ENCODE measurements at places on chromosomes 7 and 10.
A peak's percentile ranks its signal among the peaks of the same experiment; 100 is the strongest.

DNA sequence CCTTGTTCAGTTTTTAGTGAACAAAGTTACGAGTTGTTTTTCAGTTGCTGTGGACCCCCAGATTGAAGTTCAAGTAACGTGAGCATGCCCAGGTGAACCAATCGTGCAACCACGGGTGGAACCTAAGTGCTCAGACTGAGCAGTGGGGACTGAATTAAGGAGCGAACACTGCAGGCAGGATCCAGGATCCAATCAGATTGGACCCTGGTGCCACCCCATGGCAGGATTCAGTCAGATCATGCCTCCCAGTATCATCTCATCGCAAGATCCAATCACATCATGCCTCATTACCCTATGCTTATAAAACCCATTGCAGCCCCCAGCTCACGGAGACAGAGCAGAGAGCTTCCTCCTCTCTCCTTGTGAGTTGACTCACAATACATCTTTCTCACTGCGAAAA lies 80.9 kb downstream of the PFKFB3 start:
- DNase-seq = no peak

- DNase-seq = no peak
Measured at GRCh38 chr7:126698446-126698845, 554.3 kb downstream of the GRM8 start.

- no peak for DNase-seq
Measured at GRCh38 chr10:83542774-83543411, 596.4 kb upstream of the GHITM start.

GRCh38 chr10:122549636-122550035 lies 10.9 kb upstream of the DMBT1 start:
- DNase-seq = no peak

GRCh38 chr10:43680035-43680434 lies 31.4 kb upstream of the ZNF32 start:
- no peak for DNase-seq

- DNase-seq = no peak
Measured at GRCh38 chr7:51789489-51789888, 472.9 kb upstream of the COBL start.

DNA sequence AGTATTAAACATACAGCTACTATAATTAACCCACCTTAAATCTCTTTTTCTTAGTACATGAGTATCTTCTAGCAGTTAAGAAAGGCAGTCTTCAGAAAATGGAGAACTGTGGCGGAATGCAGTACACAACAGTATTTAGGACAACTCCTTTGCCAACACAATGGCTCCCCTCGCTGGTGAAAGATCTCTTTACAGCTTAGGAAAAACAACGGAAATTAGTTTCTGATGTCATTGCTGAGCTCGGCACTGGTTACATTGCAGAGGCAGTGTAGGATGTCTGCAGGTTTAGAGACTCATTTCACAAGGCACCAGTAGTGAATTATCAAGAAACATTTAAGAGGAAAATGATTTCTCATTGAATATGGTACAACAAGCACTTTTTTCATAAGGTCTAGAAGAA lies 43.4 kb downstream of the GLRX3 start:
- no peak for DNase-seq

DNA sequence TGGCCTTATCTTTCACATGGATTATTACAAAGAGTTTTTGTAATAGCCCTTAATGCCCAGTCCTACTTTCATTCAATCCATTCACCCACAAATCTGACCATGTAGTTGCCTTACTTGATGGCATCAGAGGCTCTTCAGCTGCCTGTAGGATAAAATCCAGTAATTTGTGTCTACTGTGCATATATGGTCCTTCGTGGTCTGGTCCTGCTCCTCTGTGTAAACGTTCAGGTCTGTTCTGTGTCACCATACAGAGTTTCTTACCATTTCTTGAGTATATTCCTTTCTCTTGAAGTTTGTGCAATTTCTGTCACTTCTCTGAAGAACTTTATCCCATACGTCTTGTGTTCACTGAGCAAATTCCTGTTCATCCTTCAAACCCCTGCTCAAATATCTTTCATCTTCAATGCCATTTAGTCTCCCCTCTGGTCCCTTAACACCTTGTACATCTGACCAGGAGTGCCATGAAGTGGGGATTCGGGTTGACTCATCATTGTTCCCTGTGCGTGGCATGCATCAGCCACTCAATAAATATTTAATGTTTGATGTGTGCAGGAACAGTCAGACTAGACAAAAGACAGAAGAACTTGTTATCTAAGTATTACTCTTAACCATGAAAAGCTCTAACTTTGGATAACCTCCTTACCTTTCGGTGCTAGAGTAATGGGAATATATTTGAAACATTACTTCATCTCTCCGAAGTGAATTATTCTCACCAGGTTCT lies 98.6 kb upstream of the RPA3 start:
- no peak for DNase-seq

DNA sequence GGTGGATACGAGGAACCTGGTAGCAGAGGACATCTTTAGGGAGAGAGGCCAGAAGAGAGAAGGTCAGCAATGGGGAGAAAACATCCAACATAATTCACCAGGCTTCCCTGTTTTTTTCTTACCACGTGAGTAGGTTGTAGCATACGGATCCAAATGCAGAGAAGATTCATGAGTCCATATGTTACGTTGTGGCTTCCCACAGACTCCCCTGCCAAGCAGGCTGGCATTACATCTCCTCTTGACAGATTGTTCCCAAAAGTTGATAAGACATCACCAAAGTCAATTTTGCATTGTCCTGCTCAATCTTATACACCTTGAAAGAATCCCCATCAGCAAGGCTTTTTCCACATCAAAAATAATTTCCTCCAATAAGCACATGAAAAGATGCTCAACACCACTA lies 39.7 kb downstream of the DRGX start:
- DNase-seq = no peak

GRCh38 chr7:117132321-117133120 lies 179.2 kb downstream of the ST7 start:
- DNase-seq = no peak

DNA sequence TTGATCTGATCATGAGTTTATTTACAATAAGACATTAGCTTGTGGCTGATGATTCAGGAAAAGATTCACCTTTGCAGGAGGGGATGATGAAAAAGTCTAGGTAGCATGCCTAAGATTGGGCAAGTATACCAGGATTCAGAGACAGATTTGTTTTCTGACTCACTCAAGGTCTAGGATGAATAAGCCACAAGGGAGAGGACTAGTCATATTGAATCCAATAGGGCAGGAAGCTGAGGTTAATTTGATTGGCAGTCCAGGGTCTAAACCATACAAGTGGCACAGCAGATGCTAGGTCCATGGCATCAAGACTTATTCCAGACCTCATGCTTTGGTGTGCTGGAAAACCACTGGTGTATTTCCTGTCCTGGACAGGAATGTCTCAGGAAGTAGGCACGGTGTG lies 1133.4 kb downstream of the XPNPEP1 start:
- DNase-seq = no peak

DNA sequence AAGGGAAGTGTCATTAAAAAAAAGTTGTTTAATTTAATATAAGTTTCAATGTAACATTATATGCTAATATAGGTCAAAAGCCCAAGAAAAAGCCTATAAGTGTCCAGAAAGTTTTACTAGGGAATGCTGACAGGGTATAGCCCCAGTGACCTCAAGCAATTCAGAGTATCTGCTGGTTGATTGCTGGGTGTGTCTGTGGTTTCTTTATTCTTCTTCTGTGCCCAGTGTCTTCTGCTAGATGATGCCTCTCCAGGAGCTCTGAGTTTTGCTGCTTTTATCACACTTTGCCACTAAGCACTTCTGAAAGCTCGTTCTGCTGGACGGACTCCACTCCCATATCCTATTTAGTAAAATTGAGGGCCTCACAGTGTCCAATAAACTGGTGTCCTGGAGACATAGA lies 212.2 kb upstream of the NRG3 start:
- DNase-seq = no peak

- no peak for DNase-seq
Measured at GRCh38 chr7:92115821-92116220, 18.5 kb downstream of the CYP51A1 start.

- peak; percentile 60 for DNase-seq
Measured at GRCh38 chr10:103145860-103146466, 47.1 kb downstream of the NT5C2 start.

DNA sequence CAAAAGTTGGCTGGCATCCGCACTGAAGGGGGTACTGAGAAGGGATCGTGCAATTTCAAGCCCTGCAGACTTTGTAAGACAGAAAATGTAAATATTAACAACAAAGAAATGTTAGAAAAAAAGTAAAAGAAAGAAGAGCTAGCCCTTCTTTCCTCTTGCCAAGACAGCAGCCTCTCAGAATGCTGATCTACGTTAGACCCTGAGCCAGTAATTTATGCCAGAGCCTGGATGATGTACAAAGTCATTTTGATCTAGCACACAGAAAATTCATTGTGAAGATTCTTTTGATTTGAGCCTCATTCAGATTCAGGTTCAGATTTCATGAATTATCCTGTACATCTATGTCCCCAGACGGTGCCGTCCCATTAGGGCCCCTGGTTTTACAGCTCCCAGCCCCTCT lies 105.2 kb downstream of the PRKCQ start:
- no peak for DNase-seq

DNA sequence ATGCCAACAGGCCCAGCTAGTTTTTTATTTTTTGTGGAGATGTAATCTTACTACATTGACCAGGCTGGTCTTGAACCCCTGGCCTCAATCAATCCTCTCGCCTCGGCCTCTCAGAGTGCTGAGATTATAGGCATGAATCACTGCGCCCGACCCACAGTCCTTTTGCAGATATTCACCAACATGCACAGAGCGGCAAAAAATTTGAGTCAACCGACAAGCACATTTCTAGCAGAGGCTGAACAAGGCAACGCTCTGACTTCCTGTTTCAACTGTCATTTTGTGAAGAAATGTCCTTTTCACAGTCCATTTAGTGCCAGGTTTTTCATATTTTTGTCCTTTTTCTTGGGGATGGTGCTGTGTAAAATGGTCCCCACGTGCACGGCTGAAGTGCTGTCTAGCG lies 71.1 kb upstream of the KAT6B start:
- DNase-seq = no peak

DNA sequence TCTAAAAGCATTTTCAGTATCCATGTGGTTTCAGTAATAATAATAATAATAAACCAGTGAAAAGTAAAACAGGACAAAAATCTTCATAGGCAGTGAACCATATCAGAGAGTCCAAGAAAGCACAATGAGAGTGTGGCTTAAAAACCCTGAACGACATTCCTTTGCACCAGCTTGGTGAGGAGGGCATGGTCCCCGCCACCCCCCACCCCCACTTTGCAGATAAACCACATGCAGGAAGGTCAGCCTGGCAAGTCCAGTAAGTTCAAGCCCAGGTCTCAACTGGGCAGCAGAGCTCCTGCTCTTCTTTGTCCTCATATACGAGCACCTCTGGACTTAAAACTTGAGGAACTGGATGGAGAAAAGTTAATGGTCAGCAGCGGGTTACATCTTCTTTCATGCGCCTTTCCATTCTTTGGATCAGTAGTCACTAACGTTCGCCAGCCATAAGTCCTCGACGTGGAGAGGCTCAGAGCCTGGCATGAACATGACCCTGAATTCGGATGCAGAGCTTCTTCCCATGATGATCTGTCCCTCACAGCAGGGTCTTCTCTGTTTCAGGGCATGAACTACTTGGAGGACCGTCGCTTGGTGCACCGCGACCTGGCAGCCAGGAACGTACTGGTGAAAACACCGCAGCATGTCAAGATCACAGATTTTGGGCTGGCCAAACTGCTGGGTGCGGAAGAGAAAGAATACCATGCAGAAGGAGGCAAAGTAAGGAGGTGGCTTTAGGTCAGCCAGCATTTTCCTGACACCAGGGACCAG lies 172.5 kb downstream of the EGFR start:
- no peak for DNase-seq

DNA sequence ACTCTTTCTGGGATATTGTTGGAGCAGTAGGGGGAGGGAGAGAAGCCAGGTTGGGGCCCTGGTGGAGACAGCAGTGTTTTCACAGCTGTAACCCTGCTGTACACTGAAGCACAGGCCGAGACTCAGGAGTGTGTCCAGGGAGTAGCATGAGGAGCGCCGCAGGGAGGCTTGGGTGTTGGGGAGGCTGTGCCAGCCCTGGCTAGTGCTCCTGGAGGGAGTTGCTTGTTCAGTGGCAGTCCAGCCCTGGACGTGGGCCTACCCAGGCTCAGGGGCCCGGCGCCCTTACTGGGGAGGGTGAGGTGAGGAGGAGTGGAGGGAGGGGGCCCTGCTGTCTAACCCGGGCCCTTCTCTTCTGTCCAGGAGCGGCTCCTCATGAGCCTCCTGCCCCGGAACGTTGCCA lies 35.9 kb downstream of the ADCY1 start:
- DNase-seq = no peak

- no peak for DNase-seq
Measured at GRCh38 chr10:111511751-111512150, 434.9 kb downstream of the ADRA2A start.

GRCh38 chr7:156989766-156990535 lies 20.5 kb downstream of the MNX1 start:
- DNase-seq = no peak

DNA sequence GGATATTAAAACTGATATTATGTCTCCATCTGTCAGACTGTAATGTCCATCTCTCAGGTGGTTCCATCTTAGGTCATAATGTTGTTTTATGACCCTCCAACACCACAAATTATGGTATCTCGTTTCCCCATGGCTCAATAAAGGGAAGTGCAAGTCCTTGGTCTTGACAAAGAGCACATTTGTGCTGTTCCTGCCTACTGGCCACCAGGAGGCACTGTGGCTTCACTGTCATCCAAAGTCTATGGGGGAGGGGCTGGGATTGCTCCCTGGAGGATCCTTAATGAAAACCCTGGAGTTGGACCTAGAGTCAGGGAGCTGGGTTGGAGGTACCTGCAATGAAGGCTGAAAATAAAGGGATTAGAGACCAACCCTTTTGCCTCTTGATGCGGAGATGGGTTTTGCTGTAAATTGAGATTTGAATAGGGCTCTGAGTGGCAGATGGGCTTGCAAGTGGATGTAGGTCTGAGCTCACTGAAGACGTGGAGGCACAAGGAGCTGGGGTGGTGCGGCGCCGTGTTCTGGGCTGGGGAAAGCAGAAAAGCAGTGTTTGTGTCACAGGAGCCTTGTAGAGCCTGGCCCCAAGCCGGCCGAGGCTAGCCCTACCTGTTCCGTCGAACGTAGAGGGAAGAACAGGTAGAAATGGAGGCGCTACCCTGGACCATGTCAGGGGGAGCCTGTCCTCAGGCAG lies 180.5 kb upstream of the PRSS58 start:
- no peak for DNase-seq

DNA sequence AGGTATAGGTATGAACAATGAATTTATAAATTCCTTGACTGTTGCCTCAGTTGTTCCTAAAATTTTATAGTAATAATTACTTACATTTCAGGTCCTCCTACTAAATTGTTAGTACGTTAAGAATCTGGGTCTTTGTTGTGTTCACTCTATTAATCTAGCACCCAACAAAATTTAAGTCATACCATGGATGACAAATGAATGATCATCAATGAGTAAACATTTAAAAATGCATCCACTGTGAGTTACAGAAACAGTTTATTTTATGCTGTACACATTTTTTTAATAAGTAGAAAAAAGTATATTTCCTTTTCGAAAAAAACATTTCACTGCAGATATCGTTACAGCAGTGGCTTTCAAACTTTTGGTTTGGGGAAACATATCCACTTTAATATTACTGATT lies 265.2 kb downstream of the PCLO start:
- no peak for DNase-seq
